Osteocyte (in vitro differentiated cells): ENCODE measurements at places on chromosomes 12 and 14. TPM values are rescaled to one million over a fixed set of nuclear protein-coding genes. Genes with fewer than 3 reads are reported as not detected.
A peak's percentile ranks its signal among the peaks of the same experiment; 100 is the strongest.

VIPAS39 gene
- total RNA-seq: 23.7 and 29.3 TPM in 2 replicates

- H3K4me3 ChIP-seq: no peak overlapping the region
- H3K4me1 ChIP-seq: no peaks in the 10 kb centered on the region
- H3K27me3 ChIP-seq: no peaks in the 10 kb centered on the region
- H3K36me3 ChIP-seq: peaks cover 8% of the 10 kb centered on the region
- no peak for DNase-seq
Measured at GRCh38 chr12:120483621-120484020, 12.3 kb upstream of the DYNLL1 start.

LDHB gene
- 627 and 636 TPM in 2 replicates for total RNA-seq

- H3K36me3 ChIP-seq: no peaks in the 10 kb centered on the region
- no peaks in the 10 kb centered on the region for H3K27me3 ChIP-seq
- no peak for DNase-seq
- peak overlapping the region; percentile 47 for H3K27ac ChIP-seq
Measured at GRCh38 chr14:72544615-72545387, 349.1 kb downstream of the DPF3 start.

- H3K27ac ChIP-seq: no peak overlapping the region
- no peaks in the 10 kb centered on the region for H3K27me3 ChIP-seq
- H3K4me1 ChIP-seq: peaks cover 10% of the 10 kb centered on the region
- DNase-seq: no peak
- H3K36me3 ChIP-seq: no peaks in the 10 kb centered on the region
Measured at GRCh38 chr14:61417141-61417540, 95.8 kb downstream of the PRKCH start.

PIK3C2G gene
- not detected in 2 replicates for total RNA-seq

DNA sequence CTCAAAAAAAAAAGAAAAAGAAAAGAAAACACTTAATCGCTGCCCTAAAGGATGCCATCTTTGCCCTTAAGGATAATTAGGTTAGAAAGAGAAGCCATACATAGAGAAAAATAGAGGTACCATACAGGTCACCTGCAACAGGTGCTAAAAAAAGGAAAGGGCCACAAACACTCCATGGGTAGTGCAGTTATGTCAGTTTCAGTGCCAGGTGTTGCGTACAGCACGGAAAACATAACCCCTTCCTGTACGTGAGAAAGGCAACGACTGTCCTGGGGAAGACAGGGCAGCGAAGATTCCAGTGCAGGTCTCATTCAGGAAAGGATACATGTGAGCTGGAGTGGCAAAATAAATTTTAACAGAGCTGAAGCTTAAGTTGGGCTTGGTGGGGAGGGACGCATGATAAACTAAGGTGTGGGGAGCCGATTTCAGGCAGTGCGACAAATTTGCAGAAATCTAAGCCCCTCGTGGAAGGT lies 553 bp upstream of the DAZAP2 start:
- peaks cover 21% of the 10 kb centered on the region for H3K4me1 ChIP-seq
- H3K36me3 ChIP-seq: peaks cover 13% of the 10 kb centered on the region
- no peaks in the 10 kb centered on the region for H3K27me3 ChIP-seq
- no peak for DNase-seq
- H3K27ac ChIP-seq: peak overlapping the region; percentile 99

DNA sequence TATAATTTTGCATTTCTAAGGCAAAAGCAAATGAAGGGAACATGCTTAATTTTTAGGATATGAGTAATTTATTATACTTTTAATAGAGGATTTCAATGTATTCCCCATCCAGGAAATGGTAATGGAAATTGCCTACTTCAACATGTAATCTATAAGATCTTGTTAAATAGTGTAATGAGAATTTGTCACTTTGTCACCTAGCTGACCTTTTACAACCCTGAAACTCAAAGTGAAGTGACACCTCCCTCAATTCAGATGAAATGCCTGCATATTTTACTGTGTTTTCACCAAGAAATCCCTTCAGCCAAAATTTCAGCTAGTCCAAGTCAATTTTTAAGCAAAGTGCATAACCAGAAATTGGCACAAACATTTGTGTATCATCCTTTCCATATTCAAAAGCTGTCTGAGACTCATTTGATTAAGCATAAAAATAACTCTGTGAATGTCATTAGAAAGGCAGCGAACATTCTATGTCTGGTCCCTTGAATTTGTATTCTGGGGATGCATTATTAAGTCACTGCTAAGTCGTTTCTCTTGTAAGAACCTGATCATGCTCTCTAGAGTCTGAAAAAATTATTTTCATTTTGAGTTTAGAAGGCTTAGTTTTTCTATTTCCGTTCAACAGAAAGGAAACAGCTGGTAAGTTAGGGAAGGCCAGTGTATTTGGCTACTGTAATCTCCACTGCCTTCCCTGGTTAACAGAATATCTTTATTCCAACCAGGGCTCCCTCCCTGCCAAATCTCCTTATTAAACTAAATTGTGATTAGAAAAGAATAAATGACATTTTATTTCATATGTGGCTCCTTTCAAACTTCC lies 100.8 kb downstream of the IGF1 start:
- H3K27ac ChIP-seq: no peak overlapping the region
- no peak overlapping the region for H3K4me3 ChIP-seq
- H3K27me3 ChIP-seq: no peaks in the 10 kb centered on the region

- H3K4me3 ChIP-seq: no peak overlapping the region
- H3K36me3 ChIP-seq: no peaks in the 10 kb centered on the region
- H3K27me3 ChIP-seq: no peaks in the 10 kb centered on the region
- no peaks in the 10 kb centered on the region for H3K4me1 ChIP-seq
Measured at GRCh38 chr12:106519607-106520021, 63.2 kb upstream of the RFX4 start.

GRCh38 chr14:52355016-52355431 lies 40.9 kb downstream of the PTGER2 start:
- H3K27ac ChIP-seq: peak overlapping the region; percentile 81
- no peak for DNase-seq

GRCh38 chr12:113292091-113292490 lies 42.8 kb downstream of the SLC8B1 start:
- DNase-seq: no peak
- peaks cover 4% of the 10 kb centered on the region for H3K4me1 ChIP-seq
- peaks cover 45% of the 10 kb centered on the region for H3K36me3 ChIP-seq
- H3K4me3 ChIP-seq: no peak overlapping the region
- H3K27ac ChIP-seq: no peak overlapping the region
- H3K27me3 ChIP-seq: no peaks in the 10 kb centered on the region

GRCh38 chr14:81209167-81209836 lies 11.5 kb downstream of the GTF2A1 start:
- no peaks in the 10 kb centered on the region for H3K27me3 ChIP-seq
- no peak overlapping the region for H3K4me3 ChIP-seq
- no peak overlapping the region for H3K27ac ChIP-seq
- H3K36me3 ChIP-seq: peaks cover 53% of the 10 kb centered on the region
- peaks cover 6% of the 10 kb centered on the region for H3K4me1 ChIP-seq

DNA sequence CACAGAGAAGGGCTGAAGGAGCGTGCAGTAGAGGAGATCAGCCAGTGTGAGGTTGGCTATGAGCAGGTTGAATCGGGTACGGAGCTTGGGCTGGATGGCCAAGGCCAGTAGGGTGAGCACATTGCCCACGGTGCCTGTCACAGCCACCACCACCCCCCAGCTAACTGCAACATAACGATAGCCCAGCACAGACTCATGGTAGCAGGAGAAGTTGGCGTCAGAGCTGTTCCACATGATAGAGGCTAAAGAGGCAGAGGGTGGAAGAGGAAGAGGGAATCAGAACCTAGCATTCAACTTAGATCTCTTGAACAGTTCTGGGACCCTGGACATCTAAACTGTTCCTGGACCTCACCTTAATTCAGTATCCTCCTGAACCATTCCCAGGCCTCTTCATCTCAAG lies 668 bp downstream of the GPR84 start:
- H3K4me1 ChIP-seq: peaks cover 16% of the 10 kb centered on the region
- H3K27ac ChIP-seq: no peak overlapping the region
- no peak overlapping the region for H3K4me3 ChIP-seq
- no peak for DNase-seq
- no peaks in the 10 kb centered on the region for H3K36me3 ChIP-seq

PRKD1 gene
- total RNA-seq: 6.1 and 6.6 TPM in 2 replicates

TSPAN19 gene
- not detected in 2 replicates for total RNA-seq

- H3K27ac ChIP-seq: no peak overlapping the region
- no peak overlapping the region for H3K4me3 ChIP-seq
- no peaks in the 10 kb centered on the region for H3K4me1 ChIP-seq
- DNase-seq: no peak
- no peaks in the 10 kb centered on the region for H3K27me3 ChIP-seq
Measured at GRCh38 chr12:118970856-118971255, 10.5 kb upstream of the SRRM4 start.

DNA sequence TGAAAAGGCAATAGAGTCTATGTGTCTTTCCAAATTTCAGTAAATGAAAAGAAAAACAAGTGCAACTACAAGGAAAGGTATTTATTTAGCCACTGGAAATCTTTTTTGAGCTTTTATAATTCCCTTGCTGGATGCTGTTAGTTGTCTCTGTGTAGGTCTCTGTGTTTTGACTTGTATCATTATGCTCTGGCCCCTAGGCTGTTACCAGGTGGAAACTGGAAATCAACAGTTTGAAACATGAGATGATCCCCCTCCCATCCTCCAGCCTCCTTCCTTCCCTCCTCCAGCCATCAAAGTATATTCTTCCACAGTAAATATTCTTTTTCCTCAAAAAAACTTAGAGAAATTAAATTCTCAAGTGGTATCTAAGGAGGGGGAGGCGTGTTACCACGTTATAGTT lies 934 bp upstream of the DCN start:
- H3K36me3 ChIP-seq: no peaks in the 10 kb centered on the region
- no peak overlapping the region for H3K27ac ChIP-seq
- H3K4me3 ChIP-seq: no peak overlapping the region

DNA sequence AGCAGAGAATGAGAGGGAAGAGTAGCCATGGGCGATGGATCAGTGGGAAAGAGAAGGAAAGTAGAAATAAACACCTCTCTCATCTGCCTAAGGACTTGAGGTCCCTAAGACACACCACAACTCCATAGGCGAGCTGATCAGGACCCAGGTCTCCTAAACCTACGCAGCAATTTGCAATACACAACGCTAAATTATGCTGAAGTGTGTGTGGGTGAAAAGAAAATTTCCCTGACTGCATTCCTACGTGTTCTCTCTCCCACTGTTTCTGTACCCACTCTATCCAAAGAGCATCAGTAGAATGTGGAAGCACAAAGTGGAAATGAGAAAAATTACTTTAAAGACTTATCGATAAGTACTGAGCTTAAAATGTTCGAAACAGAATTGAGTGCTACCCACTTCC lies 88.9 kb downstream of the RPS29 start:
- H3K4me1 ChIP-seq: no peaks in the 10 kb centered on the region
- H3K27me3 ChIP-seq: peaks cover 61% of the 10 kb centered on the region
- no peak for DNase-seq

GRCh38 chr14:89384023-89384422 lies 33.0 kb downstream of the FOXN3 start:
- no peaks in the 10 kb centered on the region for H3K27me3 ChIP-seq
- H3K27ac ChIP-seq: no peak overlapping the region
- DNase-seq: no peak
- no peak overlapping the region for H3K4me3 ChIP-seq
- H3K36me3 ChIP-seq: peaks cover 7% of the 10 kb centered on the region
- peaks cover 12% of the 10 kb centered on the region for H3K4me1 ChIP-seq

DNA sequence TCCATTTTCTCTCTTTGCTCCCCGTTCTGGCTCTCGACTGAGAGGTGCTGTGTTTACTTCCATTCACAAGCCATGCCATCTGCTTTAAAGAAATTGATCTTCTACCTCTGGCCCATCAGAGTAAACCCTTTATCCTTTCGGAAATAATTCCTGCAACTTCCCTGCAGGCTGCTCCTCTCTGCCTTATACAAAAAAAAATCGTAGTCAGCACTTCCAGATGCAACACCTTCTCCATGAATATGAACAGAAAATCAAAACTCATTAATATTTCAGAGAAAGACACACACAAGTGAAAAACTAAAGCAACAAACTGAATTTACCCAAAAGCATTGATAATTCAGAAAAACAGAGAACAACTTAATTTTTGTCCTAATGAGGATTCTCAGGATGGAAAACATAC lies 127.6 kb upstream of the FSCB start:
- H3K27me3 ChIP-seq: no peaks in the 10 kb centered on the region
- DNase-seq: no peak
- no peak overlapping the region for H3K27ac ChIP-seq
- no peak overlapping the region for H3K4me3 ChIP-seq
- no peaks in the 10 kb centered on the region for H3K4me1 ChIP-seq
- H3K36me3 ChIP-seq: no peaks in the 10 kb centered on the region

BMP4 gene
- 6.9 and 7.3 TPM in 2 replicates for total RNA-seq

DNA sequence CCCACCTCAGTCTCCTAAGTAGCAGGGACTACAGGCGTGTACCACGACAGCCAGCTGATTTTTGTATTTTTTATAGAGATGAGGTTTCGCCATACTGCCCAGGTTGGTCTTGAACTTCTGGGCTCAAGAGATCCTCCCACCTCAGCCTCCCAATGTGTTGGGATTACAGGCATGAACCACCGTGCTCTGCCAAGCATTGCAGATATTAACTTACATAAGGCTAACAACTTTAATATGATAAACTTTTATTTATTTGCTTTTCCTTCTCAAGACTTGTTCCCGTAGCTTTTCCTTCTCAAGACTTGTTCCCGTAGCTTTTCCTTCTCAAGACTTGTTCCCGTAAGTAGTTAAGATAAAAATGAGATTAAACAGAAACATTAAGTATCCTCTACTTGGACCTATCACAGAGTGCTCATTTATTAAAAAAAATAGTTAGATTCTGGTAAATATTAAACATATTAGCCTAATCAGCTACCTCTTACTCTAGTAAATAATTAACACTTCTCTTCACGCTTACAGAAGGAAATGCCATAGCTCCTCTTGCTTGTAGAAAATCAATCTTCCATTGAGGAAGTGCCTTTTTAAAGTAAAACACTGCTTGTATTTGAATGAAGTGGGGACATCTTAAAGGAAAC lies 157.7 kb upstream of the KITLG start:
- no peaks in the 10 kb centered on the region for H3K4me1 ChIP-seq
- H3K27me3 ChIP-seq: no peaks in the 10 kb centered on the region
- DNase-seq: no peak
- H3K4me3 ChIP-seq: no peak overlapping the region
- no peak overlapping the region for H3K27ac ChIP-seq

GRCh38 chr14:95472819-95473251 lies 43.6 kb downstream of the SYNE3 start:
- peak overlapping the region; percentile 62 for H3K27ac ChIP-seq
- DNase-seq: no peak
- no peaks in the 10 kb centered on the region for H3K27me3 ChIP-seq
- H3K4me1 ChIP-seq: peaks cover 30% of the 10 kb centered on the region
- peaks cover 56% of the 10 kb centered on the region for H3K36me3 ChIP-seq
- no peak overlapping the region for H3K4me3 ChIP-seq

- no peak for DNase-seq
- no peaks in the 10 kb centered on the region for H3K27me3 ChIP-seq
- no peaks in the 10 kb centered on the region for H3K36me3 ChIP-seq
- H3K4me1 ChIP-seq: no peaks in the 10 kb centered on the region
- no peak overlapping the region for H3K27ac ChIP-seq
Measured at GRCh38 chr14:92938235-92938875, 15.4 kb downstream of the CHGA start.

GRCh38 chr14:68232300-68233055 lies 412.9 kb downstream of the RAD51B start:
- peaks cover 16% of the 10 kb centered on the region for H3K4me1 ChIP-seq
- H3K36me3 ChIP-seq: no peaks in the 10 kb centered on the region
- no peaks in the 10 kb centered on the region for H3K27me3 ChIP-seq

OR6C2 gene
- not detected in 2 replicates for total RNA-seq
